ENCODE measurements at places on chromosomes 4 and X. TPM values are rescaled to one million over a fixed set of nuclear protein-coding genes. Genes with fewer than 3 reads are reported as not detected.

The NUDT9 gene
- total RNA-seq: 7.4 TPM

The RPL39 gene
- 3,049 TPM for total RNA-seq

The ERAS gene
- not detected for total RNA-seq

The CT45A2 gene
- not detected for total RNA-seq

GRCh38 chr4:33649471-33649870, 2594.8 kb downstream of the ARAP2 start:
- no peak overlapping the region for H3K4me3 ChIP-seq
- no peaks in the 10 kb centered on the region for H3K36me3 ChIP-seq
- no peaks in the 10 kb centered on the region for H3K4me1 ChIP-seq

GRCh38 chr4:176020481-176021085, 45.1 kb upstream of the WDR17 start:
- no peak for DNase-seq
- no peak overlapping the region for H3K27ac ChIP-seq
- H3K4me3 ChIP-seq: no peak overlapping the region
- H3K36me3 ChIP-seq: no peaks in the 10 kb centered on the region
- no peaks in the 10 kb centered on the region for H3K27me3 ChIP-seq
- no peaks in the 10 kb centered on the region for H3K4me1 ChIP-seq

DNA sequence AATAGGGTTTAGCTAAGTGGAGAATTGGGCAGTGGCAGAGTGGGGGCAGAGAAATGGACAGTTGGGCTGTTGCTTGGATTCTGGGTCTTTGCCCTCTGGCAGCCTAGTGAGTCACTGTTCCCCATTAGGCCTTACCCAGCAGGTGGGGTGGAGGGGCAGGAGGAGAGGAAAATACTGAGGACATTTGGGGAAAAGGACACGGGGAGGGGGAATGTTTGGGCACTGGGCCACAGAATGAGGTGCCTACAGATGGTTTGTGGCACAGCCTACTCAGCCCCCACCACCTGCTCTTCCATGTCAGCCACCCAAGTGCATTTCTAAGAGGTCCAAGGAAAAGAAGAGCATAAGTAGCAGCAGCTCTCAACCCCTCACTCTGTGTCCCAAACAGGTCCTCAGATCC, 13.0 kb downstream of the SLC16A2 start:
- H3K4me1 ChIP-seq: no peaks in the 10 kb centered on the region
- no peak overlapping the region for H3K27ac ChIP-seq
- no peak overlapping the region for H3K4me3 ChIP-seq
- no peaks in the 10 kb centered on the region for H3K36me3 ChIP-seq
- DNase-seq: no peak

GRCh38 chr4:79497001-79497400, 89.0 kb upstream of the GK2 start:
- no peak overlapping the region for H3K4me3 ChIP-seq
- H3K27ac ChIP-seq: no peak overlapping the region
- H3K27me3 ChIP-seq: no peaks in the 10 kb centered on the region
- no peak for DNase-seq
- H3K4me1 ChIP-seq: no peaks in the 10 kb centered on the region

GRCh38 chr4:150130933-150131332, 52.7 kb downstream of the DCLK2 start:
- DNase-seq: no peak
- no peak overlapping the region for H3K4me3 ChIP-seq
- H3K36me3 ChIP-seq: no peaks in the 10 kb centered on the region
- H3K4me1 ChIP-seq: no peaks in the 10 kb centered on the region
- no peaks in the 10 kb centered on the region for H3K27me3 ChIP-seq

- H3K27ac ChIP-seq: no peak overlapping the region
- H3K27me3 ChIP-seq: no peaks in the 10 kb centered on the region
- peaks cover under 1% of the 10 kb centered on the region for H3K36me3 ChIP-seq
- H3K4me1 ChIP-seq: no peaks in the 10 kb centered on the region
- H3K4me3 ChIP-seq: no peak overlapping the region
These were observed 9.8 kb downstream of the AADAT start for GRCh38 chr4:170079981-170080380.
